ENCODE measurements at places on chromosomes 6 and 20.

DNA sequence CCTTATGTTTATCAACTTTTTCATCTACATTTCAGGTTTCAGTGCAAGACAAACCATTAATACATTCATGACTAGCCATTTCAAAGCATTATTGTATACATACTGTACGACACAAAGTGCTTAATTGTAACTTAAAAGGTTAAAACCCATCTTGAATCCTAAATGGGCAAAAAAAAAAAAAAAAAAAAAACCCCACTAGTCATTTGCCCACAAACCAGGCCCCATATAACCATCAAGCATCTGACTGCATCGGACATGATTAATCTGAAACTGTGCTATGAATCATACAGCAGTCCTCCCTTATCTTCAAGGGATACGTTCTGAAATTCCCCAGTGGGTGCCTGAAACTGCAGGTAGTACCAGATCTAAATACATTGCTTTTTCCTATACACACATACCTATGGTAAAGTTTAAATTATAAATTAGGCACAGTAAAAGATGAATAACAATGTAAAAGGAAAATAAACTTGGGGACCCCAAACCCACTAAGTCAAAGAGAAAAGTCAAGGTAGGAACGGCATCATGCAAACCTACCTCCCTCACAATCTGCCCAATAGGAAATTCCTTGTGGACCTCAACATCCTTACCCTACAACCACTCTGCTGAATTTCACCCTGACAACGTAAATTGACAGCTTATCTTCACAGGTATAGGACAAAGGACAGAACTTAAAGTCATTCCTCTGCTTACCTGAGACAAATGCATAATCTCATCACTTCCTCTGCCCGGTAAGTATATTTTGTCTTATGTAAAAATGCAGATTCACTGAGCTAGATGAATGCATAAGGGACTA lies 14.3 kb downstream of the B4GALT5 start:
- DNase-seq, result no peak

DNA sequence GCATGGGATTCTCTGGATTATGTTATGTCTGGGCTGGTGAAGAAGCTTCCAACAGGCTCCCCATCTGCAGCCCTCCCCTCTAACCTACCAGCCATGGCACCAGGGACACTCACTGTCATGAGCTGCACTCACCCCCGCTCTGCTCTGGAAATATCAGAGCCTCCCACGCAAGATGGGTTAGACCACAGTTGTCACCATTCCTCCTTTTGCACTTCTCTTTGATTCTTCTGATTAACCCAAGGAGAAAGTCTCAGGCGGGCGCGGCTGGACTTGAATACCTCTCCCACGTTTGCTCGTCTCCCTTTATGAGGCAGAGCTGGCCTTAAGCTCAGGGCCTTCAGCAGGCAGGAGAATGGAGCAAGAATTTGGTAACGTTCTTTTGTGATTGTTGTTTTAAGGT lies 128.1 kb downstream of the CEBPB start:
- no peak for DNase-seq

GRCh38 chr6:71229477-71229876 lies 59.1 kb upstream of the OGFRL1 start:
- no peak for DNase-seq

DNA sequence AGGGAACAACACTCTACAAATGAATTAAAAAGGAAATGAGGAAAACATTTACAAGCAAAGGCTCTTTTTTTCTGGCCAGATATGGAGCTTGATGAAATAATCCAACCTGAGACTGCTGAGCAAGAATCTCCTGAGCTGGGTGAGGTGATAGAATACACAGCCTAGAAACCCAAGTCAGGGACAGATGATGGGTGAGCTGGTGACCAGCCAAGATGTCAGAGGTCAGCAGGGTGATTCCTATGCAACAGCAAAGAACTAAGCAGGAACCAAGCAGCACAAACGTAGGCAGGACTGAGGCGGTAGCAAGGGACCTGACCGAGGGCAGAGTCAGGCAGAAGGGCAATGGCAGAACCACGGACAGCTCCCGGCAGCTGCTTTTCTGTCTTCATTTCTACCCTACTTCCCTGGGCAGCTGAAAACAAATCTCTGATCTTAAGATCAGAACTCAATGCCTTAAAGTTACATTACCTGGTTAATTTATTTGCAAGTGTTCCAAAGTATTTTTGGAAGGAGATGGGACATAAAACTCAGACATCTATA lies 75.1 kb downstream of the CDC40 start:
- no peak for DNase-seq

GRCh38 chr20:32681175-32682084 lies 7.7 kb upstream of the C20orf203 start:
- DNase-seq, result no peak

DNA sequence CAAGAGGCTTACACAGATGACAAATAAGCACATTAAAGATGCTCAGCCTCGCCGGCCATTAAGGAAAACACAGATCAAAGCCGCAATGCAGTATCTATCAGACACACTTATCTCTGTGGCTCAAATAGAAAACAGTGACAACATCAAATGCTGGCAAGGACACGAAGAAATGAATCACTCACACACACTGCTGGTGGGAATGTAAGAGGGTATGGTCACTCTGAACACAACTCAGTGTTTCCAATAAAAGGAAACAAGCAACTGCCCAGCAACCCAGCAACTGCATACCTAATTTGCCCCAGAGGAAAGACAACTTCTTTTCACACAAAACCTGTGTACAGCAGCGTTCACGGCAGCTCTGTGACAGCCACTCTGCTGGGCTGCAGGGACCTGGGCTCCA lies 155.8 kb downstream of the WDR27 start:
- DNase-seq, result no peak

- DNase-seq, result no peak
Measured at GRCh38 chr6:149147938-149148718, 169.4 kb upstream of the TAB2 start.

- DNase-seq, result no peak
Measured at GRCh38 chr6:130771741-130772140, 55.5 kb upstream of the SMLR1 start.

- no peak for DNase-seq
Measured at GRCh38 chr6:156794546-156795354, 17.6 kb downstream of the ARID1B start.

- no peak for DNase-seq
Measured at GRCh38 chr6:97947841-97948240, 664.8 kb upstream of the MMS22L start.

GRCh38 chr6:168584249-168584648 lies 143.3 kb downstream of the SMOC2 start:
- DNase-seq, result no peak

- DNase-seq, result no peak
Measured at GRCh38 chr6:144475411-144475810, 190.3 kb downstream of the UTRN start.

DNA sequence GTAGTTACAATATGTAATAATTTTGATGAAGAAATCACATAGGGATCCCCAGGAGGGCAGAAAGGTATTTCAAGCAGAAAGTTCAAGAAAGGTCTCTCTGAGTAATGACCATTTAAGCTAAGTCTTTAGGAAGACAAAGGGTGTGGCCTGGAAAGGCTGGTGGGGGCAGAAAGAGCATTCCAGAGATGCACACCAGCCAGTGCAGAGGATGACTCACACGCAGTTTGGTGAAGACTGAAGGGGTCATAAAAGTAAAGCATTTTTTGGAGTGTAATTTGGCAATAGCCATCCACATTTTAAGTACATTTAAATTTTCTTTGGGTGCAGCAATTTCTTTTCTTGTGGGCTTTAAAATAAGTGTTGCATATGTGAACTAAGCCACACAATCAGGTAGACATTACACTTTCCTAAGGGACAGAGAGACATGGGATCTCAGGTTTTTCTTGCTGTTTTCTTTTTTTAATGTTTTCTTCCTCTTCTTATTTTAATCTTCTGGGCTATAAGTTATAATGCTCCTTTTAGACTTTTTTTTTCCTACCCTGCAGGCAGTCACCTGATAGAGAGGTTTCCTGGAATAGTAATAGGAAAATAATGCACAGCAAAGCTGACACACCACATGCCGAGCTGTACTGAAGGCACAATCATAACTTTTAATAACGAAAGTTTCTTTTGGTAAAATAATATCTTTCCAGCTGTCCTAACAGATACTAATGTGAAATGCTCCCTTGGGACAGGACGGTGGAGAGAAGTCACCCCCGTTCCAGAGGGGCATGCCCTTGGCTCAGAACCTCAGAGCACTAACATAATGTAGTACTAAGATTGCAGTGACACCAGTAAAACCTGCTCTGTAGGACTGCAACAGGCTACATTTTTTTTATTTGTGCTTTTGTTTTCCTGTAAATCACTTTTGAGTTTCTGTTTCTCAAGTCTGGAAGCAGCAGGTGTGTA lies 49.6 kb upstream of the PTPRK start:
- no peak for DNase-seq

- DNase-seq, result no peak
Measured at GRCh38 chr20:8267009-8267408, 134.9 kb downstream of the PLCB1 start.

DNA sequence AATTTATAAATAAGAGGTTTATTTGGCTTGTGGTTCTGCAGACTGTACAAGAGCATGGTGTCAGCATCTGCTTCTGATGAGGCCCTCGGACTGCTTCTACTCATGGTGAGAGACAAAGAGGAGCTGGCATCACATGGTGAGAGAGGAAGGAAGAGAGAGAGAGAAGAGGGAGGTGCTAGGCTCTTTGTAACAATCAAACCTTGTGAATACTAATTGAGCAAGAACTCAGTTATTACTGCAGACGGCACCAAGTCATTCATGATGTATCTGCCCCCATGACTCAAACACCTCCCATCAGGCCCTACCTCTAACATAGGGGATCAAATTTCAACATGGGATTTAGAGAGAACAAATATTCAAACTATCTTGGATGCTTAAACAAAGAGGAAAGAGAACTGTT lies 6.3 kb upstream of the SIRPG start:
- DNase-seq, result no peak

DNA sequence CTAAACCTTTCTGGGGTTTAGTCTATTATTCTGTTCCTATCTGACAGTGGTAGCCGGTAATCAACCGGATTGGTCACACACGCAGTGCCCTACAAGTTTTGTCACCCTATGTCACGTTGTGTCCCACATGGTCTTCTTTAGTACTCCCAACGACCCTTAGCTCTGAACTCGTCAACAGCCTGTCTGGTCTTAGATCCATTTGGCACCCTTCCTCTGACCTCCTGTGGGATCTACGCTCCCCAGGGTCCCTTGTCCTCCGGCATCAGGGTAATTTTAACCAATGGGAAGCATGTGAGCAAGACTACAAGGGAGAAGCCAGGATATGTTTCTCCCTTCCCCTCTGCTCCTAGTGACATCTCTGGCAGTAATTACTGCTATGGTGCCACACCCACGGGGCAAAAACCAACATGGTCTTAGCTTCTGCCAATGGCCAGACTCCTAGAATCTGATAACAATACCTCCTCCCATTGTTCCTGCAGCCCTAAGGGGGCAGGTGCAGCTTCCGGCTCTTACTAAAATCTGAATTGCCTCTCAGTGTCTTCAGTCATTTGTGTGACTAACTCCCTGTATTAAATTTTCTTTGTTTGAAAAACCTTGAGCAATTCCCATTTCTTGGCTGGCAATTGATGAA lies 56.6 kb downstream of the MAFB start:
- DNase-seq, result no peak

- no peak for DNase-seq
Measured at GRCh38 chr20:5508044-5508443, 191.3 kb upstream of the PROKR2 start.

- DNase-seq, result no peak
Measured at GRCh38 chr6:139784222-139784769, 409.8 kb upstream of the CITED2 start.

DNA sequence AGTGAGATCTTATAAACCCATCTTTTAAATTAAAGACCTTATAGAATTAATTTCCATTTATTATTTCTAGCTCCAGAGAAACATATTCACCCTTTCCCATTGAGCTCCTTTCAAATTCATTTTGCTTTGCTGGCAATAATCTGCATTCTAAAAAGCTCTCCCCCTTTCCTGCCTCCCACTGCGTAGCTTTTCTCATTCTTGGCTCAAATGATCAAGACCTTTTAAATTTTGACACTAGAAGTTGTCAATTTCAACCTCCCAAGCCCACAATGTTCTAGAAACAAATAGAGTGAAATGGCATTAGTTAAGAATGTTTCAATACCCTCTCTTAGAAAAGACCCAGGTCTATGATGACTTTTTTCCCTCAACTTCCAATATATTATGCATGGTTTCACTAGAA lies 186.9 kb downstream of the AKAP7 start:
- no peak for DNase-seq

DNA sequence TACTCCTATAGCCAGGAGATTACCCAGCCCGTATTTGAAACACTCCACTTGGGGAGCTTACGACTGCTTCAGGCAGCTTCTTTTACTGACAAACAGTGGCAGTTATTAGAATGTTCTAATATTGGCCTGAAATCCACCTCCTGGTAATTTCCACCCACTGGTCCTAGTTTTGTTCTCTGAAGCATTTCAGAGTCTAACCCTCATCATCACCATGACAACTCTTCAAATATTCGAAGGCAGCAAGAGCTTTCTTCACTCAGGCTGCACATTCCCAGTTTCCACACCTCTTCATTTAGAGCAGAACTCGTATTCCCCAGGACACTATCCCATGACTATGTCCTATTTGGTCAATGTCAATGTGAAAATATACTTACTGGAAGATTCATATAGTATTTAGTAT lies 325.6 kb downstream of the UBE3D start:
- DNase-seq, result no peak

Data from GOT3 (cell line).